HCT116 (cell line): ENCODE measurements at places on chromosomes 2 and 18.

- H3K36me3 ChIP-seq: no peaks in the 10 kb centered on the region
- H3K27me3 ChIP-seq: no peaks in the 10 kb centered on the region
- DNase-seq: no peak
- no peak overlapping the region for H3K4me3 ChIP-seq
- peaks cover 10% of the 10 kb centered on the region for H3K4me1 ChIP-seq
- H3K27ac ChIP-seq: no peak overlapping the region
Observed at GRCh38 chr2:182946958-182947369, 80.5 kb upstream of the FRZB start.

DNA sequence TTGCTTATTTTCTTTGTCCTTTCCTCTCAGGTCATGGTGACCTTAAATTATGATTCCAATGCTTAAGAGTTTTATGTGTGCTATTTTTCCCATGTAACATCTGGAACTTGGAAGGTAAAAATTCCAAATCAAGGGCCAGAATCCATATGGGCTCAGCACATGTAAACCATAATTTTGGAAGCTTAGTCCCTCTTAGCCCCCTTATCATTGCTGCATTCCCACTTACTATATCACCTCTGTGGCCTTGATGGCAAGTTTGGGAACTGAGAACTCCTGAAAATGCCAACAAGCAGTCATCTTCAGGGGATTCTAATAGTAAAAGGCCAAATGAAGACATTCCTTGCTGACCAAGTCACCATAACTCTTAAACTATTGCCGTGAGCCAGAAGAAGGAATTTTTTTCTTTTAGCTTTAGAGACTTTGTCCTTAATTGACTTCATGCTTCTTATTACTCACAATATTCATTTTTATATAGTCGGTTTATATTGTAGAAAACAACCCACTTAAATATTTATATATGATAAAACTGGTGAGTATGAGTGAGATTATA, 251.4 kb downstream of the SLC8A1 start:
- H3K4me1 ChIP-seq: no peaks in the 10 kb centered on the region
- H3K27me3 ChIP-seq: peaks cover 5% of the 10 kb centered on the region; the same call in 1 of the 2 replicates
- DNase-seq: no peak
- no peak overlapping the region for H3K4me3 ChIP-seq
- H3K27ac ChIP-seq: no peak overlapping the region
- H3K36me3 ChIP-seq: no peaks in the 10 kb centered on the region

GRCh38 chr2:152611458-152612231, 105.6 kb downstream of the PRPF40A start:
- no peak for DNase-seq
- no peak overlapping the region for H3K27ac ChIP-seq
- no peaks in the 10 kb centered on the region for H3K27me3 ChIP-seq
- H3K4me1 ChIP-seq: peaks cover 4% of the 10 kb centered on the region; the same call in 1 of the 2 replicates
- no peaks in the 10 kb centered on the region for H3K36me3 ChIP-seq

GRCh38 chr2:109454304-109454703, 159.5 kb downstream of the SEPTIN10 start:
- no peak for DNase-seq
- peaks cover 12% of the 10 kb centered on the region; the same call in 1 of the 2 replicates for H3K27me3 ChIP-seq
- H3K4me1 ChIP-seq: peaks cover 4% of the 10 kb centered on the region; the same call in 1 of the 2 replicates

DNA sequence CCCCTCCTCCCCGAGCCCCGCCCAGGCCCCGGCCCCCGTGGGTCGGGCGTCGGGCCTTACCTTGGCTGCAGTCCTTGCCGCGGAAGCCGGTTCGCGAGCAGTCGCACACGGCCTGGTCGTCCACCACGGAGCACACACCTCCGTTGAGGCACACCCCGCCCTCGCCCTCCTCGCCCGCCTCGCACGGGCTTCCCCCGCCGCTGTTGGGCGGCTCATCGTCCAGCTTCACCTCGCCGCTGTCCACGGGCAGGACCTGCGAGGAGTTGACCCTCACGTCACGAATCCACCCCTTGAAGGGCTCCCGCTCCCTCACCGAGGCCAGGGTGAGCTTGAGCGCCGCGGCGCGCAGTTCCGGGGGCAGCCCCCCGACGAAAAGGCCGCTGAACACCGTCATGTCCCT, 4.5 kb downstream of the NRXN1 start:
- no peak overlapping the region for H3K4me3 ChIP-seq
- DNase-seq: no peak
- no peaks in the 10 kb centered on the region for H3K27me3 ChIP-seq
- no peaks in the 10 kb centered on the region for H3K4me1 ChIP-seq

- H3K4me3 ChIP-seq: no peak overlapping the region
- no peaks in the 10 kb centered on the region for H3K27me3 ChIP-seq
- peaks cover 16% of the 10 kb centered on the region for H3K4me1 ChIP-seq
- no peak overlapping the region for H3K27ac ChIP-seq
- no peaks in the 10 kb centered on the region for H3K36me3 ChIP-seq
Observed at GRCh38 chr2:152513681-152514080, 178.7 kb downstream of the FMNL2 start.

DNA sequence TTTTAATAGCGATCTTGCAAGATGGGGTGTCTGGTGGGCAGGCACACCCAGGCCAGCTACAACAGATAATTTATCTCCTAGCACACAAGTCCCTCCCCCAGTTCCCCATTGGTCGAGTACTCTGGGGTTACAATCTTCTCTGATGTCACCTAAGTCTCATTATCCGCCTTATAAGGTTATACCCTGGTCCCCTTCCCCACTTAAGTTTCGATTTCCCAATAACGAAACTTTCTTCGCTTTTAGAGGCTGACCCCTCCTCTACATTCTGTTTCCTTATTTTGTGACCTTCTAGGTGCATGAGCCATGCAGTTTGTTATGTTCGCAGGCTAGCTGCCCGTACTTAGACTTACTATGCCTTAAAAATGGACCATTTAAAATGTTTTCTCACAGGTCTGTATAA, 180.1 kb downstream of the CAPN13 start:
- DNase-seq: no peak
- H3K4me3 ChIP-seq: no peak overlapping the region
- no peak overlapping the region for H3K27ac ChIP-seq
- no peaks in the 10 kb centered on the region for H3K27me3 ChIP-seq

DNA sequence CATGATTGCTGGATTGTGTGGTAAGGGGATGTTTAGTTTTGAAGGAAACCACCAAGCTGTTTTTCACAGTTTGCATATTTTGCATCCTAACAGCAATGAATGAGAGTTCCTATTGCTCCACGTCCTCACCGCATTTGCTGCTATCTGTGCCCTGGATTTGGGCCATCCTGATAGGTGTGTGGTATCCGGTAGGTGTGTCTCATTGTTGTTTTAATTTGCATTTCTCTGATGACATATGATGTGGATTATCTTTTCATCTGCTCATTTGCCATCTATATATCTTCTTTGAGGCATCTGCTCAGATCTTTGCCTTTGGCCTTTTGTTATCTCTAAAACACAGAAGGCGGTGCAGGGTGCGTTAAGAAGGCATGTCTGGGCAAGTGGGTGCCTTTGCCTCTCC, 73.3 kb downstream of the LONRF2 start:
- no peak overlapping the region for H3K4me3 ChIP-seq
- H3K27me3 ChIP-seq: no peaks in the 10 kb centered on the region
- no peaks in the 10 kb centered on the region for H3K4me1 ChIP-seq
- no peak overlapping the region for H3K27ac ChIP-seq
- H3K36me3 ChIP-seq: no peaks in the 10 kb centered on the region

DNA sequence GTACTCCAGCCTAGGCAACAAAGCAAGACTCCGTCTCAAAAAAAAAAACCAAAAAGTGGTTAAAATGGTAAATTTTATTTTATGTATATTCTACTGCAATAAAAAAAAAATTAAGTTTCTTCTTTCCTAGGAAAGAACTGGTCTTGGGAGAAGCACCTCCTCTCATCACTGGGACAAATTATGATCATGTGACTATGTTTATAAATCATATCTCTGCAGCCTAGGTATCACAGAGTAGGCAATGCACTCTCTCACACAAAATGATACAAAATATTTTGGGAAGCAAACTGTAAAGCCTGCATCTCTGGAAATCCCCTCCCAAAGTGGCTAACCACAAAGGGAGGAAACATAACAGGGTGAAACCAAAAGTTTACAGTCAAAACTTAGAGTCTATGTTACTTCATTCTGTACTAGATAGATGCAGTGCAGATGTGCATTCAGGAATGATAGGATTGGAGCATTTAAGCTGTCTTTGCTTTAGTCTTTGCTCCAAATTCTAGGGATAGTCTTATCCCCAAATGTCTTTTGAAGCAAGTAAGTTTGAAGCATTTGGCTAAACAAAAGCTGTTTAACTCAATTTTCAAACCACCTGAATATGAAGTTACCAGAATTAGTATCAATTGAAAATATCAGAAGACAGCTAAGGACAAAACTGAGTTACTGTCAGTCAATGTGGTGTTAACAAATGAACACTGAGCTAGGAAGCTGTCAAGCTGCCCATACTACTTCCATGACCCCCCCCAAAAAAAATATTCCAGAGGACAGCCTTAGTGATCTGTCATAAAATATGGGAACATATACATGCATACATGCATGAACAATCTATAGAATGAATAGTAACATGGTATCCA, 21.1 kb upstream of the MALT1 start:
- no peak overlapping the region for H3K27ac ChIP-seq
- DNase-seq: no peak
- no peaks in the 10 kb centered on the region for H3K4me1 ChIP-seq
- H3K27me3 ChIP-seq: no peaks in the 10 kb centered on the region
- no peak overlapping the region for H3K4me3 ChIP-seq
- no peaks in the 10 kb centered on the region for H3K36me3 ChIP-seq

DNA sequence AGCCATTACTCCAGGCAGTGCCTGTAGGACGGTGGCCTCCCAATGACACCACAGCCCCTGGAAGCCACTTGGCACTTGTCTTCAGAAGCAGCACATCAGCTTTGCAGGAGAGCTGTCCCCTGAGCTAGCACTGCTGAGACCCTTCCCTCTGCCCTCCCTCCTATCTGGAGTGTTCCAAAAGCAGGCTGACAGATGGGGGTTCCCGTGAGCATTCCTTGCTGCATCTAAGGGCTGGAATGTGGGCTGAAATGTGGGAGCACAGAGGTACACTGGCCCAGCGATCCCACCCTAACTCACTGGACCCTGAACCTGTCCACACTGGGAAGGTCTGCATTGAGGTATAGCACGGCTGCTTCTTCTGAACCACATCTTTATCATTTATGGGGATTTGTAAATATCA, 230.1 kb downstream of the ANAPC1 start:
- no peak for DNase-seq
- peaks cover under 1% of the 10 kb centered on the region for H3K4me1 ChIP-seq
- no peaks in the 10 kb centered on the region for H3K27me3 ChIP-seq
- no peak overlapping the region for H3K4me3 ChIP-seq
- no peaks in the 10 kb centered on the region for H3K36me3 ChIP-seq

GRCh38 chr2:85731606-85732005, 22.2 kb upstream of the ATOH8 start:
- 0 out of 2 replicates have a peak, but pooled peaks cover 2% of the 10 kb centered on the region for H3K4me1 ChIP-seq
- no peaks in the 10 kb centered on the region for H3K36me3 ChIP-seq
- no peak for DNase-seq
- no peaks in the 10 kb centered on the region for H3K27me3 ChIP-seq
- H3K27ac ChIP-seq: no peak overlapping the region
